ENCODE measurements at places on chromosomes 2 and 18. TPM values are rescaled to one million over a fixed set of nuclear protein-coding genes. Genes with fewer than 3 reads are reported as not detected.

DNA sequence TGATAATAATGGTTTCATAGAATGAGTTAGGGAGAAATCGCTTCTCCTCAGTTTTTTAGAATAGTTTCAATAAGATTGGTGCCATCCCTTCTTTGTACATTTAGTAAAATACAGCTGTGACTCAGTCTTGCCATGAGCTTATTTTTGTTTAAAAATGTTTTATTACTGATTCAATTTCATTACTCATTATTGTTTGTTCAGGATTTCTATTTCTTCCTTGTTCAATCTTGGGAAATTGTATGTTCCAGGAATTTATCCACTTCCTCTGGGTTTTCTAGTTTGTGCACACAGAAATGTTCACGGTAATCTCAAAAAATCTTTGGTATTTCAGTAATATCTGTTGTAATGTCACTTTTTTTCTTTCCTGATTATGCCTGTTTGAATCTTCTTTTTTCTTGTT, 371.5 kb upstream of the SETBP1 start:
- no peak for DNase-seq

The ANKRD53 gene
- total RNA-seq = 0.34 TPM

GRCh38 chr2:169119851-169120250, 50.5 kb downstream of the DHRS9 start:
- DNase-seq = no peak

DNA sequence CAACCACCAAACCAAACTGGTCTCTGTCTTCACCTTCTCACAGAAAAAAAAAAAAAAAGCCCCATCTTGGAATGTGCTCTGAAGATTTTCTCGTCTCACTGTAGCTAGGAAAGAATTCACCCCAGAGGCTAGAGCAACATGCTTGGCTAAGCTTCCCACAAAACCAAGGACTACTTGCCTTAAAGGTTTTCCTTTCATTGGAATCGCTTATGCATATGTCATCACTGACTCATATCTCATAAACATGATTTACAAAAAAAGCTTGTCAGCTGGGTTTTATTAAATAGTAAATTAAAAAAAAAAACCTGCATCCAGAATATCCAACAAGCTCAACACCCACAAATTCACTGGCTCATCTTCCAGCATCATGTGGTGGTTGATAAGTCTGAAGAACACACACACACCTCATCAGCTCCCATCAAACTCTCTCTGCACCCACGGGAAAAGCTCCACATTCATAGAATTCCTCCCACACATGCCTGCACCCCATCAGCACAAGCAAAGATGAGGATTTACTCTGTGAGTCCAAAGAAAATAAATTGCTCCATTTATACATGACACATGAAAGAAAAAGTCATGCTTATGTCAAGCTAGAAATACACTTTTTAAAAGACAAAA, 182.0 kb upstream of the TRIB2 start:
- no peak for DNase-seq

The GKN2 gene
- total RNA-seq = not detected

The DOK1 gene
- 8.3 TPM for total RNA-seq

The CRACDL gene
- total RNA-seq = 0.55 TPM

DNA sequence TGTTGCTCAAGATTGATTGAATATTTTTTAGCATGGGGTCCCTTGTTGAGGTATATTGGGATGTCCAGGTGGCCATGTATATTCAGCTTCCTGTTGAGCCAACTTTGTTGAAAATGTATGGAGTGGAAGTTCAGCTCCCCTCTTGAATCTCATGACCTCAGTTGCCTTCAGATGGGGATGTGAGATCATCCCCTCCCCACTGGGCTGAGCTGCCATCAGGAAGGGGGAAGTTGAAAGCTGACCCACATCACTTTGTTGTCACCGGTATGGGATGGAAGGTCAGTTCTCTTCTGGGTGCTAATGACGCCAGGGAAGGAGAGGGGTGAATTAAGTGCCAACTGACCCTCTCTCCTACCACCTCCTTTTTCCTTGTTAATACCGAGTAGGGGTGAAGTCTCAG, 33.9 kb downstream of the ACOXL start:
- no peak for DNase-seq
